Hematopoietic multipotent progenitor cell (in vitro differentiated cells): ENCODE measurements at places on chromosomes 13 and 19.
A peak's percentile ranks its signal among the peaks of the same experiment; 100 is the strongest.

DNA sequence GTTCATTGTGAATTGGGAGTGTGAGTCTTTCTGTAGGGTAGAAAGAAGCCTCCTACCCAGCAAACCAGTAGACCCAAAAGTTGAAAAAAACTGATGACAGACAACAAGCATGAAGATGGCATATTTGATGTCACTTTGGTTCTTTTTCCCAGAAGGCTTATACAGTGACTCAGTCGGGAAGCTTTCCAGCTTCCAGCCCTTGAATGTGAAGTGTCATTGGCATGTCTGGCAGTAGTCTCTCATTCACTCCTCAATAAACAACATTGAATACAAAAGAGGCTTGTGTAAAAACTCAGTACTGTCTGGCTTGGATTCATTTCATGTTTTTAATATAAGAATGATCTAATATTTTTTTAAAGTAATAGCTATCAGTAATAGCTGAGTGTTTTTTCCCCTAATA is 68.7 kb downstream of the IPO5 start:
- no peak for DNase-seq

- DNase-seq, result peak; percentile 73
These were observed 2.1 kb upstream of the CIRBP start for GRCh38 chr19:1266916-1267476.

DNA sequence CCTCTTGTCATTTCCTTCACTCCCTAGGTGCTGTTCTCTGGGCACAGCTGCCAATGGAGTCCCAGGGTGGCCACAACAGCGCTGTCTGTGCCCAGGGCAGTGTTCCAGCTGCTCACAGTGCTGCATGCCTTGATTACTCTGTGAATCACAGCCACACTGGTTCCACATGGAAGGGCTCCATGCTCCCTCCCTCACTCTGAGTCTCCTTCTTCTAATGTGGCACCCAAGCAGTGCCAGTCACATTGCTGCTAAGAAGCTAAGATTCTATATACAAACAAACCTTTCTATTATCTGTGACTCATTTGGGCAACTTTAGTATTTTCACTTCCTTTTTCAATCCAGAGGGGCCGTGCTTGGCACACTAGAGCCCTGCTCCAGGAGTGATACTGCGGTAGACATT is 248.7 kb downstream of the TDRD3 start:
- no peak for DNase-seq

DNA sequence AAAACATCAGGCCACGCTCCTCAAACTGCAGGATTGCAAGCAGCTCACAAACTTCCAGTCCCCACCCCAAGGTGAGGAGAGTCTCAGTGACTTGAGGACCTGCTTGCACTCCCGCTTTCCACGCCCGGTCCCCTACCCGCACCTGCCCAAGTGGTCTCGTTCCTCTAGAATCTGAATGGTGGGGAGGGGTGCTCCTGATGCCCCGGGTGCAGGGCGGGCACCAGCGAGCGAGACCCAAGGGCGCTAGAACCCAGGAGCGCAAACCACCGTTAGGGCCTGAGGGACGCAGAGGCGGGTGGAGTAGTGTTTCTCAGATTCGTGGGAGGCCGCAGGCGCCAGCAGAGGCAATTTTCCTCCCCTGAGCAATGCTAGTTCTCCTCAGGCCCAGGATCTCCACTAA is 40.3 kb downstream of the SOX1 start:
- no peak for DNase-seq

GRCh38 chr19:47324502-47324901 is 7.5 kb upstream of the C5AR2 start:
- no peak for DNase-seq

GRCh38 chr19:16359074-16359473 is 34.4 kb downstream of the KLF2 start:
- DNase-seq, result no peak

- no peak for DNase-seq
These were observed 141.6 kb upstream of the ARGLU1 start for GRCh38 chr13:106709522-106709921.

DNA sequence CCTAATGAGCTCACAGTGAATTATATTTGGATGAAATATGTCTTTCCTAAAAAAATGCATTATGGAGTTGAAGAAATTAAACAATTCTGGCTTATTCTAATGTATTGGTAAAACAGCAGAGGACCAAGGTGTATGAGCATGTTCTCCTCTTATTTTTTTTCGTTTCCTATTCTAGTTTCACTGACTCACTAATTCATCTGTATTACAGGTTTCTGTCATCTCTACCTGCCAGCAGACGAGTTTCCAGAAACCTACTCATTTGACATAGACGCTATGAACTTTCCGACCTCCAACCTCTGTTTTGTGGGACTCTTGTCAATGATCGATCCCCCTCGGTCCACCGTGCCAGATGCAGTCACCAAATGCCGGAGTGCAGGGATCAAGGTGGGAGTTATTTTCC is 20.3 kb downstream of the ATP12A start:
- no peak for DNase-seq

DNA sequence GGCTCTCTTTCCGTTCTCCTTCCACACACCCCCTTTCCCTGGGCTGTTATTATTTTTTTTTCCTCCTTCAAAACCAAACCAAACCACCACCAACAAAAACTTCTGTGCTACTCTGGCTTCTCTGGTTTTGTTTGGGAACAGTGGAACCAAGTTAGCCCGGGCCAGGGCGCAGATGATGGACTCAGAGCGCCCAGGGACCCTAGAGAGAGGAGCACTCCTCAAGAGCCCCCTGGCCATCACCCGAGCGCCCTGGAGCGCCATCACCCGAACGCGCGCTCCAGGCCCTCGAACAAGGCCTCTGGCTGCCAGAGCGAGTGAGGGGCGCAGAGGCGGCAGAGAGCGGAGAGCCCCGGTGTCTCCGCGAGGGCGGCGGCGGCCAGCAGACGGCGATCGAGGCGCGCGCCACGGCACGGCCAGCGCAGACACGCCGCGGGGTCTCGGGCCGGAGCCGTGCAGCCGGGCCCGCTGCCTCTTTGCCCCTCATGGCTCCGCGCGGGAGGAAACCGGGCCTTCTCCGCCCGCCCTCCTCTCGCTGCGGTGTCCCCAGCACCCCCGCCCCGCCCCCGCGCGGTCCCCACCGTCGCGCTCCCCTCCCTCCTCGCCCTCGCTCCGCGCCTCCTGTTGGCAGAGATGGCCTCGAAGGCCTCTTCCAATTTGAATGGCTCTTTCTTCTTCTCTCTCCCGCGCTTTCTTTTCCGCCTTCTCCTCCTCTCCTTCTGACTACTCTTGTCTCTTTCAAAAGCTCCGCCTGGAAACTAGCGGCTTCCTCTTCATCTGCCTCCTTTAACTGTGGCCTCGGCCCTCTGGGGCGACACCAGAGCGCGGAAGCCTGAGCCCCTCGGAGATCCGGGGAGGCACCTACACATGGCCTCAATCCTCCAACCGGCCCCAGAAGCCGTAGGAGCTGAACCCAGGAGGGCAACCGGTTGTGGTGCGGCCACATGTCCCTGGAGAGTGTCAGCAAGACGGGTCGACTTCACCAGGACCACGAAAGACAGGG is 4.1 kb upstream of the SOX1 start:
- no peak for DNase-seq

DNA sequence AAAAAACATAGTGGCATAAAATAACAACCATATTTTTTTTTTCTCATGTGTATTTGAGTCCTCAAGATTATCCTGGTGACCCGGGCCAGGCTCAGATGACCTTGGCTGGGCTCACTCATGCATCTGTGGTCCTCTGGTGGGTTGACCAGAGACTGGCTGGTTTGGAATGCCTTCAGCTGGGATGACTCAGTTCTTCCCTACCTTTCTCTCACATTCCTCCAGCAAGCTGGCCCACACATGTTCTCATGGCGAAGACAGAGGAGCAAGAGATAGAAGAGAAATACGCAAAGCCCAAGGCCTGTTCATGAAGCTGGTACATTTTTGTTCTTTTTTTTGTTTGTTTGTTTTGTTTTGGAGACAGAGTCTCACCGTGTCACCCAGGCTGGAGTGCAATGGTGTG is 14.3 kb upstream of the ZNF541 start:
- DNase-seq, result no peak

DNA sequence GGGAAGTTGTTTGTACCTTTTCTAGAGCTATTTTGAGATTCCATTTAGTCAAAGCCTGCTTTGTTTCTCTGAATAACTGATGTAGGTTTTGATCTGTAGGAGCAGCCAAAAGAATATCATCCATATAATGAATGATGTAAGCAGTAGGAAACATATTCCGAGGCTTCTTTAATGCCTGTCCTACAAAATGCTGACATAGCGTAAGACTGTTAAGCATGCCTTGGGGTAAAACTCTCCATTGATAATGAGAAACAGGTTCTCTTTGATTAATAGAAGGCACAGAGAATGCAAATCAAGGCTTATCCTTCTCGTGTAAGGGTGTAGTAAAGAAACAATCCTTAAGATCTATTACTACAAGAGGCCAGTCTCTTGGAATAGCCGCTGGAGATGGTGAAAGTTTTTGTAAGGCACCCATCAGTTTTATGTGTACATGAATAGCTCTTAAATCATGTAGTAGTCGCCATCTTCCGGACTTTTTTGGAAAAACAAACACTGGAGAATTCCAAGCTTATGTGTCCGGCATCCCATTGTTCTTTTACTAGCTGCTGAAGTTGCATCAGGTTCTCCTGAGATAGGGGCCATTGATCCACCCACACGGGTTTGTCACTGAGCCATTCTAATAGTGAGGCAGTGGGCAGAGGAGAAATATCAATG is 13.5 kb downstream of the FPR3 start:
- no peak for DNase-seq

GRCh38 chr13:32499538-32500210 is 38.9 kb downstream of the N4BP2L2 start:
- no peak for DNase-seq

GRCh38 chr19:48608798-48609263 is 2.3 kb downstream of the SPACA4 start:
- no peak for DNase-seq

GRCh38 chr19:38836159-38836982 is 4.8 kb upstream of the ECH1 start:
- no peak for DNase-seq

DNA sequence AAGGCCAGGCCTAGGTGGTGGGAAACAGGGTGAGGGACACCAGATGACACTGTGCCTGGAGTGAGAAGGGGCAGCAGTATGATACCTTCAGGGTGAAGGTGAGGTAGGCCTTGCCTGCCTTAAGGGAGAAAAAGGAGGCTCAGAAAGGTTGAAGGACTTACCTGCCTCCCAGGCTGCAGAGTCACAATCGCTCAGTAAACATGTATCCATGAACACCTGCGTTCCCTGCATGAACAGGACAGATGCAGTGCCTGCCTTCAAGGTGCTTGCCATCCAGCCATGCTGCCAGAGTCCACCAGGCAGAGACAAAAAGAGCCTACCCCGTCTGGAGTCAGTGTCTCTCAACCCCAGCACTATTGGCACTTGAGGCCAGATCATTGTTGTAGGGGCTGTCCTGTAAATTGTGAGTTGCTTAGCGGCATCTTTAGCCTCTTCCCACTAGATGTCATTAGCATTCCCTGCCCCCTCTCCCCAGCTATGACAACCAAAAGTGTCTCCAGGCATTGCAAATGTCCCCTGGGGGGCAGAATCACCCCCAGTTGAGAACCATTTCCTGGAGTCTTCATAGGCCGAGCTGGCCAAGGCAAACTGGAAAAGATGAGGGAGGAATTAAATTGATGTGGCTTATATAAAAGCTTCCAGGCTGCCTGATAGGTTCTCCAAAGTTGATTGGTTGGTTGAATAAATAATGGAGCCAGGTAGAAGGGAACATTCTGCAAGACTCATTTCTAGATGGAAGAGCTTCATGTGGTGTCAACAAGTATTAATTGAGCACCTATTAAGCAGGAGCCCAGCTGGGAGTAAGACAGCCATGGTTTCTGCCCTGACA is 1.7 kb downstream of the MAP3K10 start:
- DNase-seq, result no peak

GRCh38 chr19:57675881-57676280 is 5.9 kb upstream of the ZNF551 start:
- no peak for DNase-seq

GRCh38 chr13:29379281-29379680 is 216.2 kb downstream of the SLC7A1 start:
- no peak for DNase-seq

GRCh38 chr13:22193070-22193469 is 522.2 kb downstream of the FGF9 start:
- DNase-seq, result no peak
